Adipocyte (in vitro differentiated cells): ENCODE measurements at places on chromosomes 2 and 18.

GRCh38 chr2:172100080-172100934 is 2.4 kb downstream of the DLX2 start:
- DNase-seq = peak; percentile 41

- DNase-seq = peak; percentile 59
Observed at GRCh38 chr2:85913884-85914881, 25.4 kb upstream of the ST3GAL5 start.

DNA sequence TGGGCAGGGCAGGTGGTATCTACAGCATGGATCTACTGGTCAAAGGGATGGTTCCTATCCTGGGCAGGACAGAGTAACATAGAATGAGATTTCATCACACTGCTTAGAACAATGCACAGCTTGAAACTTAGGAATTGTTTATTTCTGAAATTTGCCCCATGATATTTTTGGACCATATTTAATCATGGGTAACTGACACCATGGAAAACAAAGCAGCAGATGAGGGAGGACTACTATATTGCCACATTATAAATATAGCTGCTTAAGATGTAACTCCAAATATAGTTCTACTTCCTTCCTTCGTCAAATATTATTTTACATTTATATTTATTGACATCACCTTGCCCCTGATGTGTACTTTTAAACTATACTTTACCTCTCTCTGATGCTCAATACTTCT is 254.7 kb downstream of the PTPRM start:
- DNase-seq = peak; percentile 40

- DNase-seq = peak; percentile 98
Observed at GRCh38 chr2:197515739-197516392, at the start of gene MOB4. TSS of gene MOB4 (plus strand) at chr2:197516066. CDS start at chr2:197516087, 21 bp downstream.

DNA sequence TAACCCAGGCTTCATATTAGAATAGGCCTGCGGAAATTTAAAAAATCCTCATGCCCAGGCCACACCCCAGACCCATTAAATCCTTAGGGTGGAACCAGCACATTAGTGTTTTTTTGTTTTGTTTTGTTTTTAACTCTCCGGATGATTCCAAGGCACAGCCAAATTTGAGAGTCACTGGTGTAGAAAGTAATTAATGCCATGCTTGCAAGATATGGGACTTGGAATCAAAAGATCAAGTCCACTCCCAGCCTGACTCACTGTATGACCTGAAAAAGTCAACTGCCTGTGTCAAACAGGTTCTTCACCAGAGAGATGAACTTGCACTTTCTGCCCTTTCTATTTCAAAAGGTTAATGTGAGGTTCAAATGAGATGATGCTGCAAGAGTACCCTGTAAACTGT is 310.3 kb upstream of the LYPD1 start:
- DNase-seq = no peak

DNA sequence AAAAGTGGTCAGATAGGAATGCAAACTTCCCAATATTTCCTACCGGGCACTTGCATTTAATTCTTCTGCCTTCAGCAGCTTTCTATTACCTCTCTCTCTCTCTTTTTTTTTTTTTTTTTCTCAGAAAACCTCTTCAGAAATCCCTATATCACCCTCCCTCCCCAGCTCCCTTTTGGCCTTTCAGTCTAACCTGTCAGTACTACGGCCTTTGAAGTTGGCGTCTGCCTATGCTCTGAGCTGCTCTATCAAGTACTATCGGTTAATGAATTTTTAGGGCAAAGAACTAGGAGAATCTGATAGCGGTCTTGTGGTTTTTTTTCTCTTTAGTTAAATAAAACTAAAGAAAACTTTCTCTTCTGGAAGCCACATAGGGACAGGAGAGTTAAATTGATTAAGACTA is 122.4 kb upstream of the MAPRE2 start:
- no peak for DNase-seq

GRCh38 chr2:2743164-2743571 is 412.1 kb upstream of the MYT1L start:
- DNase-seq = peak; percentile 2

GRCh38 chr2:27378096-27378808 is 2.3 kb downstream of the ZNF513 start:
- DNase-seq = no peak

- DNase-seq = no peak
Observed at GRCh38 chr2:217793566-217794132, 209.1 kb downstream of the TNS1 start.

DNA sequence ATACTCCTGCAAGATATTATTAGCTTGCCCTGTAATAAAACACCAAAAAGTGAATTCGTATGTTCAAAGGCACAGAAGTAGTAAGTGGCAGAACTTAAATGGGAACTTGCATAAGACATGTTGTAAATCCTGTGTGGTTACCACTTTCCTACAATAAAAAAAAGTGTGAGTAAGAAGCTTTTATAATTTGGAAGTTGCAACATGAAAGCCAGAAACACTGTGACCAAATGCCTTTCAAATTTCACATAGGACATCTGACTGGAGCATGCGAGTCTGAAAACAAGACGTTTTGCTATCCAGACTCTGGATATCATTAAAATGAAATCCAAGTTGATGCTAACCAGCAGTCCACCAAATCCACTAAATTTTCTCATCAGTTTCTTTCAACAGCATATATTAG is 886.2 kb upstream of the NRXN1 start:
- peak; percentile 54 for DNase-seq

GRCh38 chr2:46683541-46683940 is 204.2 kb downstream of the TMEM247 start:
- no peak for DNase-seq

DNA sequence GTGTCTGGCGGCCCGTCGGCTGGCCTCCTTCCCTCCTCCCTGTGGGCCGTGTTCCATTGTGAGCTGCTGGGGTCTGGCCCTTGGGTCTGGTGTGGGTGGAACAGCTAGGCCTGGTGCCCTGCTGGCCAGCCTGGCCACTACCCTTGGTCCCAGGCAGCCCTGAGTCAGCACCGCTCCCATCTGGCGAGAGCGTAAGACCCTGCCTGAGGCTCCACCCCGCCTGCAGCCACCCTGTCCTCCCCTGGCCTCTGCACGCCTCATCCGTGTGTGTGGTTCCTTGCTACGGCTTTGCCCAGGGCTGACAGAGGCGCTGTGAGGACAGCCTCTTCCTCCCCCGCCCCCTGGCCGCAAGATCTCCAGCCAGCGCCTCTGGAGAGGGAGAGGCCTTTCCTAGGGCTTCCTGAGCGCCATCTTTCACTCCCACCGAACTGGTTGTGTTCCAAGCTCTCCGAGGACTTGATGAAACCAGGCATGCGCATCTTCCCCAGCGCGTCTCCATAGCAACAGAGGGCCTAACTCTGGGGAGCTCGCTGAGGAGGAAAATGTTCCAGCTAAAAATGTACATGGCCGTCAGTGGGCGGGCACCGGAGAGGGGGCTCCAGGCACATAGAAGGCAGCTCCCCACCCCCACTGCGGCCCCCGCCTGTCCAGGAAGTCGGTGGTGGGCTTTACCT is 83.0 kb downstream of the STPG4 start:
- DNase-seq = no peak

DNA sequence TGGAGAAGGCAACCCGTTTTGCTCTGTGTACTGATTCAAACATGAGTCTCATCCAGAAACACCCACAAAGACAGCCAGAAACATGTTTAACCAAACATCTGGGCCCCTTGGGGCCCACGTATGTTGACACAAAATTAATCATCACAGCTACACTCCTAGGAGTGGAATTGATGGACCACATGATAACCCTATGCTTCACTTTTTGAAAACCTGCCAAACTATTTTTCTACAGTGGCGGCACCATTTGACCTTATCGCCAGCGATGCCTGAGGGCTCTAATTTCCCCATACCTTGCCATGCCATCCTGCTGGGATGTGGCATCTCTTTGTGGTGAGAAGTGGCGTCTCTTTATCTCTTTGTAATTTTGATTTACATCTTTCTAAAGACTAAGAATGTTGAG is 38.5 kb downstream of the PSMG2 start:
- peak; percentile 25 for DNase-seq

DNA sequence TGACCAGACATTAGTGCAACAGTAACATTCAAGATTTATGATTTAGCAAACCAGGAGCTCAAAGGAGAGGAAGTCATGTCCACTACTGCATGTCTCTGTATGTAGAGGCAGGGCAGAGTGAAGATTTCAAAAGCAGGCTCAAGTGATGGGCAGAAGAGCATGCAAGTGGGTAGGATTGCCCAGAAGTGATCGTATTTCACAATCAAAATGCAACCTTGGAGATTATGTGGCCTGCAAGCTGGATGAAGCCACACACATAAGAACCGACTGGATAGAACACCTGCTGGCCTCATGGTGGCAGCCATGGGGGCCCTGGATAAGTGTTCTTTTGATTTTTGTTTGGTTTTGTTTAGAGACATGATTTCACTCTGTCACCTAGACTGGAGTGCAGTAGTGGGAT is 286.8 kb upstream of the RAB12 start:
- DNase-seq = no peak

GRCh38 chr18:21262979-21263378 is 20.9 kb downstream of the GREB1L start:
- DNase-seq = no peak

DNA sequence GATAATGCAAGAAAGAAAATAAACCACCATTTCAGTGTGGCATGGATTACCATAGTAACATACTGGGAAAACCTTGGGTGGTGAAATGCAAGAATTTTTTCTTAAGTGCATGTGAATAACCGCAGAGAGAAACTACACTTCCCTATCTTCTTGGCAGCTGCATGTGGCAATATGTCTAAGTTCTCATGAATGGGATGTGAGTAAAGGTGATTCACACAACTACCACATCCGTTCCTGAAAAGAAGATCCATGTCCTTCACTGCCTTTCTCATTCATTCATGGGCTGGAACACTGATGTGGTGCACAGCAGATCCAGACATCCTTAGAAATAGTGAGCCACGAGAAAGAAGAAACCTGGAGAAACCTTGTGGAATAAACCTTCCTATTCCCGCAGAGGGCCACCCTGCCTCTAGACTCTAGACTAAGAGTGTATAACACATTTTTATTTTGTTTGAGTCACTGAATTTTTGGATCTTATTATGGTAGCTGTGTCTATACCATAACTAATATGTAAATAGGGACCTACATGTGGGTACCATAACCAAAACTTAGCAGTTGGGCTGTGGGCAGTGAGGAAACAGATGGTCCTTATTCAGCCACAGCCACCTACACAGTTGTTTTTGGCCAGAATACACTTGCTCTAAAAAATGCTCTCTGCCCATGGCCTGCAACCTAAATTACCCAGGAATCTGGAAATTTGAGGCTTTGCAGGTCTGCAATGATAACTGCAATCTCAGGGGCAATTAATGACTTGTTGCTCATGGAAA is 573.3 kb downstream of the LRP1B start:
- peak; percentile 57 for DNase-seq

DNA sequence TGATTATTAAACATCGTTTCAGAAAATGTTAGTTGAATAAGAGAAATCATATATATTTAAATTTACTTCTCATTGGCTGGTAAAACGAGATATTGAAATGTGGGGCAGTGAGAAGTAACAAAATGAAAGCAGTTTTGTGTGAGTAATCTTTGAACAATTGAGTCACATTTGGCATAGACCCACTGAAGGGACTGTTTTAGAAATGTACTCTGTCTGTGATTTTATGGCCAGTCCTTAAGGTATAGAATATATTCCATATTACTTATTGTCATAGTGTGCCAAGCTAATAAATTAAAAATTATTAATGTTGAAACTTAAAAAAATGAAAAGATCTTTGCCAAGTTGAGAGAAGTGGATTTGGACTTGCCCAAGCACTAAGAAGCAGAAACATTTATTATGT is 222.4 kb upstream of the COL3A1 start:
- no peak for DNase-seq

DNA sequence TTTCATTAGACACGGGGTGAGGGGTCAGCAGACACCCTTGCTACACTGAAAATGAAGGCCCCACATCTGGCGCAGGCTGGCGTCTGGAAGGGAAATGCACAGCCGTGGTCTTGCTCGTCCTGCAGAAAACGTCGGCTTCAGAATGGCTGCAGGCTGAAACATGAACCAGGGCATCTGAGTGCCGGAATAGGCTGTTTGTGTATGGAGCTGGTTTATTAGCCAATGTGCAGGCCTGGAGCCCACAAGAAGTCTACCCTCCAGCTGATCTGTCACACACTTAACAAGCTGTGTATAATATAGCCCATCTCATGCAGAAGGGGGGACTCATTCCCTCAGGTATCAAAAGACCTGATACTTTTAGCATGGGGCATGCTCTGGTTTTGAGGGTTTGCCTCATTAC is 153.4 kb upstream of the SOX11 start:
- DNase-seq = no peak

GRCh38 chr2:158315000-158315399 is 141.6 kb downstream of the CCDC148 start:
- no peak for DNase-seq

DNA sequence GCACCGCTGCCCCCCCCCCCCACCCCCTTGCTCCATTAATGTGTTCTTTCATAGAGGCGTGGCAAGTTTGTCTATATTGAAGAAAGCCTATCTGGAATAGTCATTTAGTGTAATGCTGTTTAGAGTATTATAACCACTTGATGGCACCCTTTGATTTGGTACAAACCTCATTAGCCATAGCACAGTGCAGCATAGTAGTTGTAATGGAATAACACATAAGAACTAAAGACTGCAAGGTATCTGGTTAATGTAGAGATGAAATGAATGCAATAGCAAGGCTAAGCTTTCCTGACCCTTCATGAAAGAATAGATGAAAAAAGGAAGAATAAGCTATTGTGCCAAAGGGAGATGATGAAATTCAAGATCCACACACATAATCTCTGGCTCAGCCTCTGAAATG is 81.9 kb downstream of the EHBP1 start:
- DNase-seq = peak; percentile 38

DNA sequence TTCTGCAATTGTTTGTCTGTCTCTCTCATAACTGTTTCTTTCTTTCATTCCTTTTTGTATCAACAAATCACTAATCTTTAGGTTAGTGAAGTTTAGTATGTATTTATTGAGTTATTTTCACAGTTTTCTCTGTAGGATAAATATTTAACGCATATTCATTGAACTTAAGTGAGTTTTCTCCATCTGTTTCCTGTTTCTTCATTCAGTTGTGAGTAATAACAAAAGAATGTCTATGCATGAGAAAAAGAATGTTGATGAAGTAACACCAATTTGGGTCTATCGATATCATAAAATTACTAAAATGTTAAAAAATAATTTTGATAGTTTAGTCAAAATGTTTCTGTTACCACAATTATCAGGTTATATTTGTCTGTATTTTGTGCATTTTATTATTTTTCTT is 948.0 kb downstream of the DSC3 start:
- peak; percentile 80 for DNase-seq

GRCh38 chr2:227103583-227103982 is 60.4 kb downstream of the COL4A4 start:
- DNase-seq = no peak

DNA sequence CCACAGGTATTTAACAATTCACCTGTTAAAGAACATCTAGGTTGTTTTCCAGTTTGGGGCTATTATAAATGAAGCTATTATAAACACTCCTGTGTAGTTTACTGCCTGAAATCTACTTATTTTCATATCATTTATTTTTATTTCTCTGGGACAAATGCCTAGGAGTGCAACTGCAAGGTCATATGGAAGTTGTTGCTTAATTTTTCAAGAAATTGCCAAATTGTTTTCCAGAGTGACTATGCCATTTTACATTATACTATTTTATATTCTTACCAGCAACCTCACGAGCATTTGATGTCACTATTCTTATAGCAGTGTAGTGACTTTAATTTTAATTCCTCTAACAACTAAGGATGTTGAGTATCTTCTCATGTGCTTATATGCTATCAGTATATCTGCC is 298.4 kb downstream of the EXOC6B start:
- DNase-seq = peak; percentile 59
